ENCODE measurements at places on chromosomes 7 and 10.
A peak's percentile ranks its signal among the peaks of the same experiment; 100 is the strongest.

GRCh38 chr10:127948791-127949190 lies 41.9 kb downstream of the PTPRE start:
- no peak for DNase-seq

- DNase-seq, result no peak
Observed at GRCh38 chr7:30873656-30874055, 38.0 kb upstream of the AQP1 start.

DNA sequence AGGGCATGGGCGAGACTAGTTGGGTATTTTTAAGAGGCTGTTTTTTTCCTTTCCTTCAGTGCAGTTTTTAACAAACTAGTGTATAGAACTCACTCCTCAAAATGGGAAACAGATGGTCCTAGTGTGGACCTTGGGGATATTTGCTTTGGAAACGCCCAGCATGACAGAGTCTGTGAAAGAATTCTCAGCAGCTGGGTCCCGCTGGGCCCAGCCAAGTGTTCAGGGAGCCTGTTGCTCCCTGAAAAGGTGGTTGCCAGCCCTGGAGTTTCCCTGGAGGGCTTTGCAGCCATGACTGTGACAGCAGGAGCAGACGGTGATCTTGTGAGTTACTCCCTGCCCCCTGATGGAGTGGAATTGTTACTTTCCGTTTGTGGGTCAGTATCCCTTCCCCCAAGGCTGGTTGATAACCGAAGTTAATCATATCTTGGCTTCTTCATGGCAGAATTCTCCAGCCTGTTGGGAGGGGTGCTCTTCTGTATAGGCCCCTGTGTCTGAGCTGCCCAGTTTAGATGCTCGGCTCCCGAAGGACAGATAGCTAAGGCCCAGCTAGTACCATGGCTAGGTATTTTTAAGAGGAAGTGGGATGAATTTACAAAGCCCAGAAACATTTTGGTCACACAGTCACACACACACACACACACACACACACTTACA lies 278.6 kb upstream of the HABP2 start:
- peak; percentile 17 for DNase-seq

GRCh38 chr10:69403519-69403918 lies 13.2 kb downstream of the TACR2 start:
- no peak for DNase-seq

- no peak for DNase-seq
Observed at GRCh38 chr10:126977216-126977615, 72.0 kb downstream of the DOCK1 start.

DNA sequence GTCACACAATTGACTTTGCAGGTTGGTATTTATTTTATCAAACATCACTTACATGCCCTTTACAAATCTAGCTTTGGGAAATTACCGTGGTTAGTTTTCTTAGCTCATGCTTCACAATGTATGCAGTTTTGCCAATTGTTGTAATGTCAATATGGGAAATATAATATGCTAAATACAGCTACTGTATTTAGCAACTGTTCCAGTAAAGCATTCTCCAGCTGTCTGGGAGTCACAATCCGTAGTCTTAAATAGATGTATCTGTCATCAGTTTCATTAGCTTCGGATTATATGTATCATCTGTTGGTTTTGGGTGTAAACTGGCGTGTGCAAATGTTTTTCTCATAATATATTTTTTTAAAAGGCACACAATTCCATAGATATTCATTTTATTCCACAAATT lies 19.4 kb upstream of the AHR start:
- DNase-seq, result no peak

DNA sequence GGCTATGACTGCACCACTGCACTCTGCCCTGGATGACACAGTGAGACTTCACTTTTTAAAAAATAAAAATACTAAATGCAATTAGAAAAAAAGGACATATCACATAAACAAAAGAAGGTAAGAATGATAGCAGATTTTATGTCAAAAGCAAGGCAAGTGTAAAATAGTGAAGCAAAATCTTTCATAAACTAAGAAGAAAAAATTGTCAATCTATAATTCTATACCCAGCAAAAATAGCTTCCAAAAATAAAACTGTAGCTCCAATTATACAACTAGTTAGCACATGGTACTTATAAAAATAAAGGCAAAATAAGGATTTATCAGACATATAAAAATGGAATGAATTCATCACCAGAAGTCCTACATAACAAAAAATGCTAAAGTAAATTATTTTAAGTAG lies 85.4 kb upstream of the SVIL start:
- no peak for DNase-seq

DNA sequence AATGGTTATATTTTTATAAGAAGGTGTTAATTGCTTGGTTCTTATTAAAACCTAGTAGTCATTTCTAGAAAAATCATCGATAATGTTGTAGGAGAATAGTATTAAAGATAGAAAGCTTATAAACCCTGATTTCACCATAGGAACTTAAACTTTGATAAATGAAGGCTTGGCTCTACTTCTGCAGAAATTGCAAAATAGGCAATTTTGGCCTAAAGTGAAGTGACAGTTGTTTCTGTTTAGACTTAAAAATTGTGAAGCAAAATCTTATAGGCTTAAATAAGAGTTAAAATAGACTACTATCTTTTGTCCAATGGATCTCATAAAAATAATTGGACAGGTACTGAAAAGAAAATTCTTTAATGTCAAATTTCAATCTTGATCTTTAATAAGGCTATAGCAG lies 321.6 kb upstream of the FZD8 start:
- DNase-seq, result no peak

- no peak for DNase-seq
Observed at GRCh38 chr7:4729266-4729665, 46.2 kb upstream of the AP5Z1 start.

DNA sequence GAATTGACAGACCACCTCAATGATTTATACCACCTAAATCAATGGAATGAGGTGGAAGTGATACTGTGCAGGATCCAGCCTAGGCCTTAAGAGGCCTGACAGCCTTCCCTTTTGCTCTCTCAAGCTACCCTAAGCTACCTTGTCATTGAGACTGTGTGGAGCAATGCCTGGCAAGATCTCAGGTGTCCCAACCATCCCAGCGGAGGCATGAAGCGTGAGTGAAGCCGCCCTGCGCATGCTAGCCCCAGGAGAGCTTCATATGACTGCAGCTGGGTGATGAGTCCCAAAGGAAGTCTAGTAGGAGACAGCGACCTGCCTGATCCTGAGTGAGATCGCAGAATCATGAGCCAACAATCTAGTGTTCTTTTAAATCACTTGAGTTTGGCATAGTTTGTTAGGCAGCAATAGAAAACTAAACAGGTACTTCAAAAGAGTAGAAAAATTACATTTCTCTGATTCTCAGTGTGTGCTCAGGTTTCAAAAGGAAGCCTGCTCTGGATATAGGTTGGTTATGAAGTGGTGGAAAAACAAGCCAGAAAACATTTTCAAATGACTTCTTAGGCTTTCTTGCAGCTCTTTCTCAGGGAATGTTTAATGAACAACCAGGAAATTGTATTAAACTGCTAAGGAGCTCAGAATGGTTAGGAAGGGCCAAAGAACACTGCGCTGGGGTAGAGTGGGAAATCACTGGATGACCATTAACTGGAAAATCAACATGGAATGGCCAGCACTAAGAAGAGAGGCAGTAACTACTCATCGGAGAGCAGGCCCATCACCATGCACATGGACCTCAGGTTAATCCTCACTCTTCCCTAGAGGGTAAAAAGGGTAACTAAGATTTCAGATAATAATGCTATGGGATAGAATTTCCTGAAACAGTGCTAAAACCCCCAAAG lies 535.2 kb downstream of the PHTF2 start:
- DNase-seq, result no peak

- peak; percentile 80 for DNase-seq
Observed at GRCh38 chr10:124092860-124093773, at the start of gene CHST15. TSS of gene CHST15 (minus strand) at chr10:124093598. CDS start at chr10:124046212, 47,386 bp downstream.

GRCh38 chr7:151382079-151382885 lies 27.6 kb downstream of the WDR86 start:
- DNase-seq, result no peak

DNA sequence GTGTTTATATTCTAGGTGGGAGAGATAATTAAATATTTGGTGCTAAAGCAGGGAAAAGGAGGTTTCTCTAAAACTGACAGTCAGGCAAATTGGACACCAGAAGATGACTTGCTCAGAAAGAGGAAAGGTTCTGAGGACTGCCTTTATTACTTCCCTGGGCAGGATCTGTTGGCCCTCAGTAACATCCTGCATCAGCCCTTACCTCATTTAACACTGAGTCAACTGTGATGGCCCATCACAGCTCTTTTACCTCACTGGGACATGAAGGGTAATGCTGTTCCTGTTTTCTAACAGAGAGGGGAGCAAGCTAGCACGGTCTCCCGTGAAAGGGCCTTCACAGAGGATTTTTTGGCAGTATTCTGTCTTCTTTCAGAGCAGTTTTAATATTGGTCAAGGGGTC lies 12.0 kb downstream of the PPP1R17 start:
- no peak for DNase-seq

DNA sequence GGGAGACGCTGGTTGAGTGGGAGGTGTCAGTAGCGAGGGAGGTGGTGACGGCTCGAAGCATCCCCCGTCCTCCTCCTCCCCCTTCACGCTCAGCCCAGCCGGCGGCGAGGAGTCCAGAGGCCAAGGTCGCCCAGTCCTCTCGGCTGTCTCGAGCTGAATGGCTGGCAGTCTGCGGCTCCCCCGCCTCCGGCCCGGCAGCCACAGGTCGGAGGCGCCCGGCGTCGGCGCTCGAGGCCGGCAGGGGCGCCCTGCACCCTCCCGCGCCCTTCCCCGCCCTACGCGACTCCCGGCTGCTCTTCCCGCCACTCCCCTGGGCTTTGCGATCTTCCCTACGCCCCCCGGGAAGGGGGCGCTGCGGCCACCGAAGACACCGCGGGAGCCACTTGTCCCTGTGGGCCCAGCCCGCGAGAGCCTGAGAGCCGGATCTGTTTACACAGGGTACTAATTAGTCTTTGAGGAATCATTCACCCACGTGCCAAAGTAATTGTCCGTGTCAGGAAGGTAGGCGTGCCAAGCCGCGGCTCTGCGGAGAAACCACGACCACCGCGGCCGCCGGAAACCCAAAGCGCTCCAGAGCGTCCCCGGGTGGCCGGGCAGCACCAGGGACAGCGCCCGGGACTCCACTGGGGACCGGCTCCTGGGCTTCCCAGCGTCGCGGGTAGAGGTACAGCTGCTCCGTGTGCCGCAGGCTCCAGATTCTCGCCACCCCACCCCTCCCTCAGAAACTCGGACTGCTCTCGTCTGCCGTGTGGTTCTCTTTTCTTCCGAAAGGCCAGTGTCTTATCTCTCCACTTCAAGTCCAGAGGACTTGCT lies at the start of gene NXPH1:
TSS of gene NXPH1 (plus strand) at position 133 of the 813 bp plus-strand sequence.
- DNase-seq, result peak; percentile 21

DNA sequence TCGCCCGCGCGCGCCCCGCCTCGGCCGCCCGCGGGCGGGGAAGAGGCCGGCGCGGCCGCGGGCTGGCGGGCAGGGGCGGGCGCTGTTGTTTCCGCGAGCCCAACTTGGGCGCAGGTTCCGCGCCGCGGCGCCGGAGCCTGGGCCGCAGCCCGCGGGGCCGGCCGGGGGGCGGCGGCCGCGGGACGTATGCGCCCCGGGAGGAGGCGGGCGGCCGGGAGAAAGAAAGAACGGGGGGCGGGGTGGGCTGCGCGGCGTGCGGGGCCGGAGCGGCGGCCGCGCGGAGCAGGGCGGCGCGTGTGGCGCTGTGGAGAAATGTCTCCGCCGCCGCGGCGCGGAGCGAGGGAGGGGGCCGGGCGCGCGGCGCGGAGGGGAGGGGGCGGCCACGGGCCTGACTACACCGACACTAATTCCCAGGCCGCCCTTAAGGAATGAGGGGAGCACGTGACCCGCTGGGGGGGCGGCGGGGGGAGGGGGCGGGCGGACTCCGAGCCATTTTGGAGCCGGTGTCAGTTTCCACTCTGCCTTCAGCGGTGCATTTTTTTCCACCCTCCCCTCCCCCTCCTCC lies at the start of gene BMI1:
TSS of gene BMI1 (plus strand) at position 509 of the 565 bp plus-strand sequence. CDS start 5,351 bp downstream, outside the sequence.
- DNase-seq, result peak; percentile 63

DNA sequence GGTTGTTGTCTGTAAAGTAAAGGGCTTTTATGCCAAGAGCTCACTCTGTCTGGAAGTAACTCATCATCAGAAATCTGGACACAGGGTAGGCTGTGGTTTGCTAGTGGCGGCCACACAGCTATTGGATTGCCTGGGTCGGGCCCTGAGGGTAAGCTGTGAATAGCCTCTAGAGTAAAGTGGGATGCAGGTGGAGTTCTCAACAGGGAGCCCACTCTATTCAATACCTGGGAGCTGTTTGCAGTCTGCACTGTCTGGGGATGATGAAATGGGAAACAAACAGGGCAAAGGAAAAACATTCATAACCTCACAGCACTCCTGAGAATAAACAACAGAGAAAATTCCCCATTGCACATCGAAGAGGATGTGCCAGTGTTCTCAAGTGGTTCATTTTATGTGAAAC lies 582.6 kb downstream of the CALN1 start:
- DNase-seq, result no peak

GRCh38 chr10:114541081-114541796 lies 116.8 kb downstream of the ABLIM1 start:
- DNase-seq, result peak; percentile 76

GRCh38 chr7:34457329-34457728 lies 200.7 kb upstream of the NPSR1 start:
- no peak for DNase-seq

DNA sequence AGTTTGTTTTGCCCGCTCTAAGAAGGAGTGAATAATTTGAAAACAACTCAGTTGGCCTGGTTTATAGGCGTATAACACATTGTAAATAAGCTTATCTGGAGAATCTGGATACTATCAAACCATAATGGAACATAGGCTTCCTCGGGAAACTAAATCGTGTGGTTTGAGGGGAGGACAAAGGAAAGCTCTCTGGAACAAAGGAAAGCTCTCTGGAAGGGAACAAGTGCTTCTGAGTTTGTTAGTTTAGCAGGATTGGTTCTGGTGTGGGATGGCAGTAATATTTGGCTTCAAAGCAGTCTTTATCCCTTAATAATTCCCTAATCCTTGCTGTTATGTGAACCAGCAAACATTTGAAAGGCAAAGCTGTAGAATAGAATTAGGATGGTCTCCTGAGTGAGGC lies 15.0 kb upstream of the SLK start:
- no peak for DNase-seq

DNA sequence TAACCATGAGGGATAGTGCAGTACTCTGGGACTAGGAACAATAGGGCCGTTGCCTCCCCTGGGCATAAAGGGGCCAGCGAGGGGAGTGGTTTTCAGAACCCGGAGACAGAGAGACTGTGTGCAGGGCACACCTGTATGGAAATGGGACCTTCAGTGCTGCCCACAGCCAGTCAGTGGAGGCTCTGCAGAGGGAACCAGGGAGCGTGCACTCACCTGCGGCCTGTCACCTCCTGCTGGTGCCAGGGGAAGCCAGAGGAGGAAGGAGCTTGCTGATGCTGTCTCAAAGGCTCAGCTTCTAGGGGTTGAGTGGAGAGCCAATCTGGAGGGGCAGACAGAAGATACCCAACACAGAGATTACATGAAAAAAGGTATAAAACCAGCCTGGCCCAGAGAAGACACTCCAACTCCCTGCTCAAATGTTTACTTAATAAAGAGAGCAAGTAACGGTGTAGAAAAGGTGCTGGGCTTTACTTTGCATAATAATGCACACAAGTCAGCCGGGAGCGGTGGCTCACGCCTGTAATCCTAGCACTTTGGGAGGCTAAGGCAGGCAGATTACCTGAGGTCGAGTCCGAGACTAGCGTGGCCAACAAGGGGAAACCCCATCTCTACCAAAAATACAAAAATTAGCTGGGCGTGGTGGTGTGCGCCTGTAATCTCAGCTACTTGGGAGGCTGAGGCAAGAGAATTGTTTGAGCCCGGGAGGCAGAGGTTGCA lies 35.5 kb upstream of the WAPL start:
- no peak for DNase-seq

GRCh38 chr7:108724251-108725100 lies 154.8 kb downstream of the DNAJB9 start:
- no peak for DNase-seq

Measured in mesenchymal stem cell (in vitro differentiated cells and primary cell).